Dermis blood vessel endothelial cell (primary cell): ENCODE measurements at places on chromosomes 7 and 10. TPM values are rescaled to one million over a fixed set of nuclear protein-coding genes. Genes with fewer than 3 reads are reported as not detected.

DNA sequence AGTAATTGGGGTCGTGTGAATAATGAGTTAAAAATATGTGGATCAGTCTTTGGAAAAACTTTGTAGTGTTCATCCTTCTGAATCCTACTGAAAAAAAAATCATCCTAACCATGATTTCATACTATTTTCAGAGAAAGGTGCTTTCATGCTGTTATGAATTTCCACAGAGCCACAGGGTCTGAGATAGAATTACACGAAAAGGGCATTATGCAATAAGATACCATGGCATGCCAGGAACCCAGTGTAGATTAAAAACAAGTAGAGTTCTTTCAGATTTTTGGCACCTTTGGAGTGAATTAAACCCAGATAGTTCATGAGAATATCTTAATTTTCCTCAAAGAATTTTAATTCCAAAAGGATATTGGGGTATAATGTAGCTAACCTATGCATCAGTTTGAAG is 47.5 kb upstream of the AGMO start:
- DNase-seq = no peak

GRCh38 chr7:603152-603951 is 83.7 kb upstream of the PDGFA start:
- no peak for DNase-seq

GRCh38 chr10:125023862-125024496 is 82.1 kb downstream of the ZRANB1 start:
- DNase-seq = no peak

- peak; percentile 83 for DNase-seq
Observed at GRCh38 chr7:46352004-46352954, 431.2 kb upstream of the IGFBP3 start.

GRCh38 chr7:135914346-135914745 is 62.8 kb downstream of the MTPN start:
- no peak for DNase-seq

DNA sequence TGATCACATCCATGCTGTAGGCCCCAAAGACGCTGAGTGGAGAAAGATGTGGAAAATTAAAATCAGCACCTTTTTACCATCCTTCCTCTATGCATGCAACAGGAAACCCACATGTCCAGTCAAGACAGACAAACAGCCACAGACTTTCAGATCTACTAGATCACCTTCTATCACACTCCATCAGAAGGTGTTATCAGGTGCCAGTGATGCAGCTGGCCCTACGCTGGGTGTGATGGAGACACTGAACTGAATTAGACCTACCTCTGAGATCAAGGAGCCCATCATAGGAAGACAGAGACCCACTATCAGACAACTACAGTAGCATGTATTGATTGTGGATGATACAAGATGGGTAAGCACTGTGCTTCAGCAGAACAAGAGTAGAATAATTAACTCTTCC is 15.5 kb downstream of the CYP3A4 start:
- no peak for DNase-seq

GRCh38 chr10:128463991-128464760 is 338.0 kb upstream of the MKI67 start:
- peak; percentile 28 for DNase-seq

Gene MGMT
- 18.7 and 39.7 TPM in 2 replicates for total RNA-seq

Gene PTPN12
- 56.3 and 88.0 TPM in 2 replicates for total RNA-seq

Gene IDI2
- not detected in 2 replicates for total RNA-seq
